ENCODE measurements at places on chromosomes 16 and 17.

GRCh38 chr17:13522749-13523148 lies 79.0 kb downstream of the HS3ST3A1 start:
- H3K36me3 ChIP-seq = no peaks in the 10 kb centered on the region
- no peaks in the 10 kb centered on the region for H3K27me3 ChIP-seq
- no peak overlapping the region for H3K27ac ChIP-seq
- H3K4me1 ChIP-seq = no peaks in the 10 kb centered on the region
- DNase-seq = no peak

GRCh38 chr16:57042157-57043111 lies 49.9 kb upstream of the CPNE2 start:
- H3K27me3 ChIP-seq = no peaks in the 10 kb centered on the region
- H3K36me3 ChIP-seq = peaks cover 41% of the 10 kb centered on the region
- peaks cover 17% of the 10 kb centered on the region for H3K4me1 ChIP-seq
- H3K27ac ChIP-seq = no peak overlapping the region

DNA sequence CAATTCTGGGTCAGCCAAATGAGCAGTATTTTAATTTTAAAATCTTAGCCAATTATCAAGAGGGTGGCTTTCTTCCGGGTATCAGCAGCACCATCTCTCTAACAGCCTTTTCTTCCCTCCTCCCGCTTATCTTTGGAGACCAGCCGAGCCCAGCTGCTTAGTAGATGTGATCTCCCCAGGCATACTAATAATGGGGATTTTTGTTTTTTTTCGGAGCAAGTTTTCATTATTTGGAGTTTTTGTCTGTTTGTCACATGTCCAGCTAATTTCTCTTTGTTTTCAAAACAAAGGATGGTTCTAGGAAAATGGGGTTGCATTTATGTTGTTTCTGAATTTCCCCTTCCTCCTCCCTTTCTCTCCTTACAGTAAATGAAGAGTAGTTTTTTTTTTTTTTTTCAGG lies 170.5 kb upstream of the MPHOSPH6 start:
- H3K4me3 ChIP-seq = no peak overlapping the region
- no peaks in the 10 kb centered on the region for H3K4me1 ChIP-seq
- H3K27ac ChIP-seq = no peak overlapping the region
- DNase-seq = no peak
- H3K27me3 ChIP-seq = no peaks in the 10 kb centered on the region

DNA sequence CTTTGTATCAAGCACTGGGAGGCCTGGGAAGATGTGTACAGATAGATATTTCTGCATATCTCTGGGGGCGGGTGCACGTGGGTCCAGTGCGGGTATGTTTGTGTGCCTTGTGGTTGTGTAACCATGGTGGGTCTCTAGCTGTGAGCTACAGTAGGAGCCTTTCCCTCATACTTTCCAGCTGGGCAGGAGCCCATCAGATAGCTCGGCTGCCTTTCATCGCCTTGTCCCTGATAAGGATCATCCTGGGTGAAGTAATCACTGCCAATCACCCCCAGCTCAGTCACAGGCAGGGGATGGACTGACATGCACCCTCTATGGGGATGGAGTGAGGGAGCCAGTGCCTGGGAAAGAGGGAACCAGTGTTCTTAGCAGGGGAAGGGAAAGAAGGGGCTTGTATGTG lies 3.2 kb upstream of the SCRN2 start:
- no peak overlapping the region for H3K27ac ChIP-seq
- H3K4me3 ChIP-seq = no peak overlapping the region
- H3K4me1 ChIP-seq = peaks cover 51% of the 10 kb centered on the region
- peaks cover 37% of the 10 kb centered on the region for H3K27me3 ChIP-seq
- DNase-seq = no peak
- H3K36me3 ChIP-seq = no peaks in the 10 kb centered on the region

DNA sequence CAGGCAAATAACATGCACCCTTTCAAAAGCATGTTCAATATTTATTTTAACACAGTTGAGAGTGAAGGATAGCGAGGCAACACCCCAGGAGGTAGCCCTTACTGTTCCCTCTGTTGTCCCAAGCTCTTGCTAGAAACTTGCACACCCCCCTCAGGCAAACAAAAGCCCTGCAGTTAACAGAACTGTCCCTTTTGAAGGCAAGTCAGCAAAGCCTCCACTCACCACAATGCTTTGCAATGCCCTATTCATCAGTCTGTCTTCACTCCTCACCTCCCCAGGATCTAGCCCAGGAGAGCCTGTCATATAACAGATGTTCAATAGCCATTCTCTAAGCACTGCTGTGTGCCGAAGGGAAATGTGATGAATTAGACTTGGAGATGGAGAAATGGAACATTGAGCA lies 3.5 kb upstream of the CNEP1R1 start:
- DNase-seq = no peak
- H3K4me1 ChIP-seq = peaks cover 15% of the 10 kb centered on the region
- H3K4me3 ChIP-seq = no peak overlapping the region
- no peaks in the 10 kb centered on the region for H3K27me3 ChIP-seq
- no peak overlapping the region for H3K27ac ChIP-seq
- no peaks in the 10 kb centered on the region for H3K36me3 ChIP-seq

GRCh38 chr16:19997734-19998133 lies 76.0 kb downstream of the GPR139 start:
- H3K27ac ChIP-seq = no peak overlapping the region
- H3K4me3 ChIP-seq = no peak overlapping the region
- H3K27me3 ChIP-seq = no peaks in the 10 kb centered on the region
- DNase-seq = no peak

DNA sequence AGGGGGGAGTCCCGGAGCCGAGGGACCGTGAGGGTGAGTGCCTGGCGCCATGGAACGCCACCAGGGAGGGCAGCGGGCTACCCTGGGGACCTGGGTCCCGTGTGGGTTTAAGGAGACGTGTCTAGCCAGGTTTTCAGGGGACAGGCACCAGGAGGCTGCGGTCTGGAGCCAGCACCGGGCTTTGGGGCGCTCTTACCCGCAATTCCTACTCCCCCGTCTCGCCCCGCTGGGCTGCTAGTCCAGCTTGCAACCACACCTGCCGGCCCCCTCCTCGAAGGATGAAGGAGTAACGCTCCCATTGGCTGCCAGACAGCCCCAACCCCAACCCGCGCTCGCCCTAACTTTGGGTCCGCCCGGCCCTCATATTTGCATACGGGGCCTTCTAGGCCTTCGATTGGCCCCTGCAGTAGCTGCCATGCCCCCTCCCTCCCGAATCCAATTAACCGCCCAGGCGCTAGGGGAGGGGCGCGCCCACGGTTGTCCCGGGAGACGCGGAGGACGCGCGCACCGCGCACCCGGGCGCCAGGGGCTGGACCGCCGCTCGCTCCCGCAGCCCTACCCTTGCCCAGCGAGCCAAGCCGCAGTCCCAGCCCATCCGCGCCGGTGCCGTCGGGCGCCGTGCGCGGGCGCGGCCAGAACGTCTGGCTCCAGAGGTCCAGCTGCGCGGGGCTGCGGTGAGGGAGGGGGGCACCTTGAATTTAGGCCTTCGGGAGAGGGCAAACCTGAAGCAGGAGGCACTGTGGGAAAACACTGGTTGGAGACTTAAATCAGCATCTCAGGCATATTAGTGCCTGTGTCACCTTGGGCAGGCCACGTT lies at the start of gene TTLL6:
Gene TTLL6, minus strand, starts transcription at position 456 of the 817 bp plus-strand sequence. Its CDS starts 157 bp downstream, at position 299.
- H3K27ac ChIP-seq = no peak within 1 kb of the TSS
- peaks cover 20% of the 10 kb centered on the region for H3K4me1 ChIP-seq
- H3K36me3 ChIP-seq = no peaks in the 10 kb centered on the region
- H3K4me3 ChIP-seq = peak within 1 kb of the TSS; percentile 52

DNA sequence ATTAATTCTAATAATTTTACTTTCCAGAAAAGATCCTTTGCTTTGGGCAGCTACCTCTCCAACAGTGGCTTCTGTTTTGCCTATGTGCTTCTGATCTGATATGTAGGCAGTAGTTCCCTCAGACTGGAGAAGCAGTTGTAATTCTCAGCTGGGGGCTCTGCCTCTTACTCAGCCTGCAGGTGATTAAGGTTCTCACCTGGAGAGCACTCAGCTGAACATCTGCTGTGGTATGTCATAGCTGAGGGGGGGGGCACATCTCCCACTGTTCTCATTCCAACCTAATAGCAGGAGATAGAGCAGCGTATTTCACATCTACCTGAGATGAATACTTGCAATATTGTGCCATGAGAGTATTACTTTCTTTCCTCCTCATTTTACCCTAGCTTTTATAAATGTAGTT lies 511.9 kb upstream of the CDH8 start:
- no peaks in the 10 kb centered on the region for H3K4me1 ChIP-seq
- H3K27ac ChIP-seq = no peak overlapping the region
- no peaks in the 10 kb centered on the region for H3K36me3 ChIP-seq
- DNase-seq = no peak

GRCh38 chr17:59329176-59330052 lies 2.0 kb upstream of the YPEL2 start:
- H3K36me3 ChIP-seq = no peaks in the 10 kb centered on the region
- no peaks in the 10 kb centered on the region for H3K27me3 ChIP-seq
- H3K4me1 ChIP-seq = peaks cover 53% of the 10 kb centered on the region
- DNase-seq = no peak
- H3K27ac ChIP-seq = peak overlapping the region; percentile 97

- no peaks in the 10 kb centered on the region for H3K27me3 ChIP-seq
- no peaks in the 10 kb centered on the region for H3K36me3 ChIP-seq
- peaks cover 4% of the 10 kb centered on the region for H3K4me1 ChIP-seq
- H3K4me3 ChIP-seq = no peak overlapping the region
- DNase-seq = no peak
- no peak overlapping the region for H3K27ac ChIP-seq
Measured at GRCh38 chr17:55564081-55564480, 52.8 kb upstream of the SMIM36 start.

- H3K4me1 ChIP-seq = no peaks in the 10 kb centered on the region
- no peak overlapping the region for H3K4me3 ChIP-seq
- no peaks in the 10 kb centered on the region for H3K36me3 ChIP-seq
- no peak overlapping the region for H3K27ac ChIP-seq
- H3K27me3 ChIP-seq = no peaks in the 10 kb centered on the region
- no peak for DNase-seq
Measured at GRCh38 chr17:36036235-36036634, 18.5 kb upstream of the CCL23 start.

- H3K4me1 ChIP-seq = peaks cover 47% of the 10 kb centered on the region
- H3K27ac ChIP-seq = peak overlapping the region; percentile 67
- no peaks in the 10 kb centered on the region for H3K27me3 ChIP-seq
- H3K4me3 ChIP-seq = no peak overlapping the region
- no peak for DNase-seq
Measured at GRCh38 chr17:66580184-66580955, 254.5 kb upstream of the CACNG5 start.

GRCh38 chr16:55955845-55956244 lies 80.7 kb upstream of the CES5A start:
- peak; percentile 77 for DNase-seq
- H3K4me3 ChIP-seq = no peak overlapping the region
- H3K4me1 ChIP-seq = peaks cover 6% of the 10 kb centered on the region
- H3K27ac ChIP-seq = no peak overlapping the region

DNA sequence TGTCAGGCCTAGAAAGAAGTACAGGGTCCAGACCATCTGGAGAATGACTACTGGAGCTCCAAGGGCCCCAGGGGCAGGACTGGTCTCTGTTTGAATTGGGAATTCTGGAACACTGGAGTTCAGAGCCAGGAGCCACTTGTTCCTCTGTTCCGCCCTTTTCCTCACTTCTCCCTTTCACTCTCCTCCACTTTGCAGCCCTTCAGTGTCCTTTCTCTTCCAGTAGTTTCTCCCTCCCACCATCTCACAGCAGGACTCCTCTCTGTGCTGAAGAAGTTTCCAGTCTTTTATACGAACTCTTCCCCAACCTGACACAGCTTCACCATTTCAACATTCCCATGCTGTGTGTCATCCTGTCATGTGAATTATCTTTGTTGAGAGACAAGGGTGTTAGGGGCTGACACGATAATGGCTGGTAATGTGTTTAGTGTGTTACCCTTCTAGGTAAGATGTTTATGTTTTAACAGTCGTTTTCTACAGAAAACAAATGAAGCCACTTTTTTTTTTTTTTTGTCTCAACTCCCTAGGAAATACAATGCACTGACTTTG lies 180.3 kb upstream of the MYOCD start:
- H3K27ac ChIP-seq = no peak overlapping the region
- no peak overlapping the region for H3K4me3 ChIP-seq
- DNase-seq = no peak

- peak overlapping the region; percentile 67 for H3K4me3 ChIP-seq
- H3K27me3 ChIP-seq = peaks cover 34% of the 10 kb centered on the region
- H3K36me3 ChIP-seq = peaks cover 3% of the 10 kb centered on the region
- peaks cover 40% of the 10 kb centered on the region for H3K4me1 ChIP-seq
- H3K27ac ChIP-seq = peak overlapping the region; percentile 81
Measured at GRCh38 chr17:35373984-35374765, 754 bp upstream of the SLFN11 start.

- H3K27me3 ChIP-seq = no peaks in the 10 kb centered on the region
- H3K36me3 ChIP-seq = no peaks in the 10 kb centered on the region
- H3K27ac ChIP-seq = peak overlapping the region; percentile 68
- H3K4me3 ChIP-seq = no peak overlapping the region
Measured at GRCh38 chr16:11604783-11605563, 18.3 kb upstream of the LITAF start.

GRCh38 chr17:47221154-47221553 lies 12.0 kb downstream of the MYL4 start:
- H3K4me1 ChIP-seq = peaks cover 18% of the 10 kb centered on the region
- no peaks in the 10 kb centered on the region for H3K27me3 ChIP-seq
- DNase-seq = no peak
- no peak overlapping the region for H3K4me3 ChIP-seq
- no peak overlapping the region for H3K27ac ChIP-seq

GRCh38 chr17:81073967-81074839 lies 39.3 kb downstream of the BAIAP2 start:
- peaks cover 6% of the 10 kb centered on the region for H3K36me3 ChIP-seq
- DNase-seq = no peak
- no peaks in the 10 kb centered on the region for H3K27me3 ChIP-seq
- H3K4me3 ChIP-seq = no peak overlapping the region

DNA sequence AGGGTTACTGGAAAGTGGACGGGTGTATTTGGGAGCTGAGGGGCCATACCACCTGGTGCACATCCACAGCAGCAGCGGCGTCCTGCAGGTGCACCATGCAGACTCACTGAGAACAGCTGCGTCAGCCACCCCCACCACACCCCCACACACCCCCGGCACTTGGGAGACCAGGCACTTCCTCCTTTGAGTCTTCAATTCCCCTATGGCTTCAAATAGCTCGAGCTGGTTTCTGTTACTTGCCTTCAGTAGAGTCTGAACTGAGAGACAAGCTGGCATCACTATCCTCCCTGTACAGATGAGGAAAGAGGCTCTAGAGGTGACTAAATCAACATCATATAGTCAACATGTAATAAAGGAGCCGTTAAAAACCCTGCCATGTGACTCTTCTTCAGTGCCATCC lies 15.4 kb downstream of the CUEDC1 start:
- H3K27me3 ChIP-seq = no peaks in the 10 kb centered on the region
- peaks cover 100% of the 10 kb centered on the region for H3K4me1 ChIP-seq
- no peak for DNase-seq
- H3K36me3 ChIP-seq = no peaks in the 10 kb centered on the region
- no peak overlapping the region for H3K4me3 ChIP-seq
- peak overlapping the region; percentile 98 for H3K27ac ChIP-seq

- peaks cover 95% of the 10 kb centered on the region for H3K36me3 ChIP-seq
- peaks cover 26% of the 10 kb centered on the region for H3K4me1 ChIP-seq
- H3K27ac ChIP-seq = no peak overlapping the region
Measured at GRCh38 chr16:69322343-69322742, 8.0 kb downstream of the PDF start.

Data from esophagus muscularis mucosa (tissue), 4 donors.